ENCODE measurements at places on chromosomes 2 and 18. TPM values are rescaled to one million over a fixed set of nuclear protein-coding genes. Genes with fewer than 3 reads are reported as not detected.

The FBXO48 gene
- 1.2 TPM for total RNA-seq

The FAHD2A gene
- total RNA-seq, result 28.8 TPM

- peak overlapping the region; percentile 90 for H3K27ac ChIP-seq
These were observed 23.7 kb upstream of the CXCR4 start for GRCh38 chr2:136141510-136142149.

The PDCD1 gene
- not detected for total RNA-seq

The DES gene
- total RNA-seq, result not detected

The CYP1B1 gene
- total RNA-seq, result 1.1 TPM

The SLC5A7 gene
- 1.8 TPM for total RNA-seq

The ANKRD30BL gene
- not detected for total RNA-seq

DNA sequence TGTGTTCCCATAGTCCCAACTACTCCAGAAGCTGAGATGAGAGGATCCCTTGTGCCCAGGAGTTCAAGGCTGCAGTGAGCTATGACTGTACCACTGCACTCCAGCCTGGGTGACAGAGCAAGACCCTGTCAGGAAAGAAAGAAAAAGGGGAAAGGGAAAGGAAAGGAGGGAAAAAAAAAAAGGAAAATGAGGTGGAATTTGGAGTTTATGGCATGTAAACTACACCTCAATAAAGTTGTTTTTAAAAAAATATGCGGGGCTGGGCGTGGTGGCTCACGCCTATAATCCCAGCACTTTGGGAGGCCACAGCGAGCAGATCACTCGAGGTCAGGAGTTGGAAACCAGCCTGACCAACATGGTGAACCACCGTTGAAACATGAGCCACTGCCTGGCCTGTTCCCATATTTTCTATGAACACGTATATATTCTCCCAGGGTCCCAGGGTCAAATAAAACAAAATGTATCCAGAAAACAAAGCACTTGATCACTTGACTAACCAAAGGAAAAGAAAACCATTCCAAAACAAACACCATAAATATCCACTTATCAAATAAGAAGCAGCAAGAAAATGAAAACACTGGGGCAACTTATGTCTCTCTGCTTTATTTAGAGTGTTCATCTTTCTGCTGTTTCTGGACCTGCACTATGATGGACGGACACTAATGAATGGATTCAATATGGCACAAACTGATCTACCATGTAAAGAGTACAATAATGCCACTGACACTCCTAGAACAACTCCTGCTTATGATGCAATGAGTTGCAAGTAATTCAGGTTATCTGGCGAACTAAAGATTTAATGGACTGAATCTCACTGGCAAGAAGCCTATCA is 56.8 kb downstream of the ASXL2 start:
- peaks cover 2% of the 10 kb centered on the region for H3K4me1 ChIP-seq
- peak overlapping the region; percentile 69 for H3K27ac ChIP-seq
- H3K4me3 ChIP-seq, result no peak overlapping the region
- no peaks in the 10 kb centered on the region for H3K27me3 ChIP-seq
- H3K36me3 ChIP-seq, result peaks cover 2% of the 10 kb centered on the region

- no peak overlapping the region for H3K4me3 ChIP-seq
- no peaks in the 10 kb centered on the region for H3K27me3 ChIP-seq
- peaks cover 9% of the 10 kb centered on the region for H3K4me1 ChIP-seq
- no peak for DNase-seq
- H3K27ac ChIP-seq, result no peak overlapping the region
These were observed 40.9 kb upstream of the BZW1 start for GRCh38 chr2:200770847-200771246.

The ABCG8 gene
- not detected for total RNA-seq

The KHK gene
- total RNA-seq, result 5.2 TPM

The PROKR1 gene
- total RNA-seq, result 0.12 TPM

GRCh38 chr18:68215931-68216330 is 499.0 kb downstream of the TMX3 start:
- no peak overlapping the region for H3K4me3 ChIP-seq
- no peaks in the 10 kb centered on the region for H3K36me3 ChIP-seq
- no peak overlapping the region for H3K27ac ChIP-seq
- no peaks in the 10 kb centered on the region for H3K27me3 ChIP-seq
- H3K4me1 ChIP-seq, result no peaks in the 10 kb centered on the region
- DNase-seq, result no peak

GRCh38 chr2:95526360-95527341 is 42.1 kb upstream of the TRIM43B start:
- no peak overlapping the region for H3K4me3 ChIP-seq
- H3K27ac ChIP-seq, result no peak overlapping the region
- H3K36me3 ChIP-seq, result no peaks in the 10 kb centered on the region
- H3K4me1 ChIP-seq, result no peaks in the 10 kb centered on the region

The VWC2L gene
- not detected for total RNA-seq

GRCh38 chr2:10591207-10591606 is 98.6 kb downstream of the NOL10 start:
- no peak overlapping the region for H3K27ac ChIP-seq
- H3K36me3 ChIP-seq, result peaks cover 29% of the 10 kb centered on the region
- DNase-seq, result no peak
- H3K4me1 ChIP-seq, result peaks cover 16% of the 10 kb centered on the region
- no peak overlapping the region for H3K4me3 ChIP-seq
- peaks cover 8% of the 10 kb centered on the region for H3K27me3 ChIP-seq

GRCh38 chr2:187294043-187294442 is 154.0 kb downstream of the CALCRL start:
- no peak for DNase-seq
- no peak overlapping the region for H3K27ac ChIP-seq

GRCh38 chr2:54763636-54764291 is 40.3 kb downstream of the EML6 start:
- H3K4me3 ChIP-seq, result no peak overlapping the region
- no peaks in the 10 kb centered on the region for H3K36me3 ChIP-seq
